Endodermal cell (in vitro differentiated cells): ENCODE measurements at places on chromosomes 2 and 18. TPM values are rescaled to one million over a fixed set of nuclear protein-coding genes. Genes with fewer than 3 reads are reported as not detected.

PLEKHH2 gene
- total RNA-seq: 5.0 to 9.1 TPM (median 5.3 TPM) in 3 replicates

DNA sequence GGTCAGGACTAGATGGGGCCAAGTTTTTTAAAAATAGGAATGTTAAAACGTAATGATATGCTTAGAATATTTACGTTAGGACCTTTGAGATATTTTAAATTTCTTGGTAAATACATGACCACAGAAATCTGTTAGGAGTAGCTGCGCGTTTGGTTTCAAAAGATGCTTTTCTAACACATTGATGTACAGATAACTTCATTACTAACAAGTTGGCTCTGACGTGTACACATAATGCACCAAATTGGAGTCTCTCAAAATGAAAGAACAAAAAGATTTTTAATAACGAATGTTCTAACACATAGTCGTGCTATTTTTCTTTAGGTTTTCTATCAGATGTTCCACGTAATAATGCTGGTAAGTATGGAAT lies 608 bp downstream of the PHOSPHO2 start:
- peaks cover 5% of the 10 kb centered on the region for H3K27me3 ChIP-seq
- no peaks in the 10 kb centered on the region for H3K4me1 ChIP-seq
- peak overlapping the region; percentile 72 for H3K27ac ChIP-seq
- peaks cover 26% of the 10 kb centered on the region for H3K36me3 ChIP-seq
- H3K4me3 ChIP-seq: peak overlapping the region; percentile 98
- DNase-seq: no peak

CACNB4 gene
- 0.93 to 15.1 TPM (median 0.99 TPM) in 3 replicates for total RNA-seq

DNA sequence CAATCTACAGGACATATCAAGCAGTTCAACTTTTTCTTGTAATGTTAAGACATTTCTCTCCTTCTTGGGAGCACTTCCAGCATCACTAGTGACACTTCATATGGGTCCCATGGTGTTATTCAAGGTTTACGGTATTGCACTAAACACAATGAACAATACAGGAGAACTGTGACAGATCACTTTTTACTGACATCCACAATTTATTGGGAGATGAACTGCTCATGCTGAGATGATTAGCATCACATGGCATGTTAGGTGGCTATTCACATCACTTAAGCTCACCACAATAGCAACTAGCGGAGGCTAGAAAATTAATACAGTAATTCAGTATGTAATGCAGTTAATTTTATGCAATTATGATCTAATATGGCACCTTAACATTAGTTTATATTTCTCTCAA lies 264.4 kb downstream of the ERBB4 start:
- H3K36me3 ChIP-seq: no peaks in the 10 kb centered on the region
- no peaks in the 10 kb centered on the region for H3K4me1 ChIP-seq
- DNase-seq: no peak

POTEI gene
- total RNA-seq: 0.07 to 0.33 TPM (median 0.13 TPM) in 3 replicates

MFSD2B gene
- total RNA-seq: 0.99 and 1.0 TPM in 2 replicates
